ENCODE measurements at places on chromosomes 7 and 10.

GRCh38 chr7:107668296-107668695, 7.7 kb downstream of the SLC26A4 start:
- DNase-seq, result no peak

- no peak for DNase-seq
Observed at GRCh38 chr7:128530855-128531104, 54.2 kb downstream of the METTL2B start.

DNA sequence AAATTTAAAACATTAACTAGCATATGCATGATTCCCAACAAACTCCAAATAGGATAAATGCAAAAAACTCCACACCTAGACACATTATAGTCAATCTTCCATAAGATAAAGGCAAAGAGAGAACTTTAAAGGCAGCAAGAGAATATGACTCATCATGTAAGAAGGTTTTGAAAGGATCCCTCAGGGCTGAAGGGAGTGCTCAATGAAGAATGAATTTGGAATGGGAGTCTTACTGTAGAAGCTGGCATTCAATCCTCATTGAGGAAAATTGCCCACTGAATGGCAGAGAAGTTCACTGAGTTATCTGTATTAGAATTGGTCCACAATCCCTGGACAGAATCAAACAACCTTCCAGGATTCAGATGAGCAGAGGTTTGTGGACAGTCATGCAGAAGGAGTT, 26.1 kb upstream of the ZNF365 start:
- DNase-seq, result no peak

DNA sequence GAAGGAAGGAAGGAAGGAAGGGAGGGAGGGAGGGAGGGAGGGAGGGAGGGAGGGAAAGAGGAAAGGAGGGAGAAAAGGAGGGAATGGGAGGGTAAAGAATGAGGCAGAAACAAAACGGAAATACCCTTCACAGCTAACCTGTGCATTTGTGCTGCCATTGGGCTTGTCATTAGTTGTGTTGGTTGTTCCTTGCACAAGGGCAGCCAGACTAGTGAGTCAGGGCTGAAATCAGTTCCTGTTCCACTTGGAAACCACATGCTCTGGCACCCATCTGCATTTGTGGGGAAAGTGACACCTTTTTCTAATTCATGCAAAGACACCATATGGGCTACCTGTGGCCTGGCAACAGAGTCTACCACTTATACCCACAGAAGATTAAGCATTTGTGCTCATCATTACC, 1004.0 kb upstream of the C7orf33 start:
- no peak for DNase-seq

GRCh38 chr10:30493609-30494530, 59.9 kb downstream of the MAP3K8 start:
- no peak for DNase-seq

GRCh38 chr10:102497545-102497944, 5.0 kb downstream of the ACTR1A start:
- DNase-seq, result no peak

GRCh38 chr7:153433223-153433622, 619.0 kb upstream of the DPP6 start:
- no peak for DNase-seq

DNA sequence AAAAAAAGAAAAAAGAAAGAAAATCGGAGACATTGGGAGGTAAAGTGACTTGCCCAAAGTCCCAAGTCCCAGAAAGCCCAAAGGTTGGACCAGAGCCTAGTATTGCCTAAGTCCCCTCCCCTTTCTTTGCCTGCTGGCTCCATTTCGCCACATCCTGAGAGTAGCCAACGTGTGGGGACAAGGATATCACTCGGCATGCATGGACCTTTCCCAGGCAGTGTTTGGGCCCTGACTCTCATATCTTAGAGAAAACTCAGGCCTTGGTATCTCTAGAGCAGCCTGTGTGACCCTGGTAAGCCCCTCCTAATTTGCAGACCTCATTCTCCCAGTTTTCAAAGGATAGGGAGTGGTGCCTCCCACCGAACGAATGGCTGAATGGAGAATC, 294.2 kb upstream of the ZMIZ1 start:
- no peak for DNase-seq

DNA sequence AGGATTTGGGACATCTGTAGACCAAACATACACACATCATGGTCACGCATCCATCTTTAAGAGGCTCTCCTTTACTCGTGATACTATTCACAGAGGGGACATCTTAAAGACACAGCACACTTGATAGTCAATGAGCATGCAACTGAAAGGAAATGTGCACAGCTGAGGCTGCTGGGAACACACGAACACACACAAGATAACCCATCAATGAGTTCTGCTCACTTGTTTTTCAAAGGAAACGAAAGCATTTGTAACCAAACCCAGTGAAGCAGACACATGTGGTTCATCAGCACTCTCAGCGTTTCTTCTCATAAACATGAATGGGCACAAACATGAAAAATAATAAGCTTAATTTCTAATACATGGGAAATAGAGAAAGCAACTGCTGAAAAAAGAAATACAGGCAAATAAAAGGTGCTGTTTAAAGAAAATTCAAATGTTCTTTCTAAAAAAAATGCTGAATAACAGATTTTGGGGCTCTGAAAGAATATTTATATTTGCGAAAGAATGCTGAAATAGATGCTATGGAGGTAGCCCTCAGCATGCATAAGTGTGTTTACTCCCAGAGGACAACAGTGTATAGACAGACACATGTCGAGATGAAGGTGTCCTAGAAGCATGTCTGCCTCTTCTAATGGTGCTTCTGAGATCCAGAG, 59.7 kb upstream of the LAMB4 start:
- no peak for DNase-seq

GRCh38 chr7:26101361-26102151, 50.4 kb upstream of the NFE2L3 start:
- no peak for DNase-seq

GRCh38 chr10:68271196-68271882, 39.4 kb upstream of the ATOH7 start:
- no peak for DNase-seq

DNA sequence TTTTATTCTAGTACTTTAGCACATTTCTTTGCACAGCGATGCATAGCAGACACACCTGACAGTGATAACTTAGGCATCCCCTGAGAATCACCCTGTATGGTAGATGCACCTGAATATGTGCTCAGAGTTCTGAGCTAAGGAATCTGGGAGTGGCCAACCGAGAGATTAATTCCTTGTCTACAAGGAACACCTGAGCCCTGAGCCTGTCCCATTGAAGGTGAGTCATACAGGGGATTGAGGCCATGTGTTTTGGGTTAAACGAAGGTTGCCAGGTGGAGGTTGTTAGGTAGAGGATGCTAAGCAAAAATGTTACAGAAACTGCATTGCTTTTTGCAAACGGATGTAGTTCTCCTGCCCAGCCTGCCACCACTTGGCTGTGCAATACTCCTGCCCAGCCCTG, 128.9 kb downstream of the AMPH start:
- DNase-seq, result no peak

GRCh38 chr7:68692511-68692910, 905.8 kb upstream of the AUTS2 start:
- no peak for DNase-seq

- DNase-seq, result no peak
Observed at GRCh38 chr7:139049936-139050335, 14.1 kb upstream of the ZC3HAV1L start.

DNA sequence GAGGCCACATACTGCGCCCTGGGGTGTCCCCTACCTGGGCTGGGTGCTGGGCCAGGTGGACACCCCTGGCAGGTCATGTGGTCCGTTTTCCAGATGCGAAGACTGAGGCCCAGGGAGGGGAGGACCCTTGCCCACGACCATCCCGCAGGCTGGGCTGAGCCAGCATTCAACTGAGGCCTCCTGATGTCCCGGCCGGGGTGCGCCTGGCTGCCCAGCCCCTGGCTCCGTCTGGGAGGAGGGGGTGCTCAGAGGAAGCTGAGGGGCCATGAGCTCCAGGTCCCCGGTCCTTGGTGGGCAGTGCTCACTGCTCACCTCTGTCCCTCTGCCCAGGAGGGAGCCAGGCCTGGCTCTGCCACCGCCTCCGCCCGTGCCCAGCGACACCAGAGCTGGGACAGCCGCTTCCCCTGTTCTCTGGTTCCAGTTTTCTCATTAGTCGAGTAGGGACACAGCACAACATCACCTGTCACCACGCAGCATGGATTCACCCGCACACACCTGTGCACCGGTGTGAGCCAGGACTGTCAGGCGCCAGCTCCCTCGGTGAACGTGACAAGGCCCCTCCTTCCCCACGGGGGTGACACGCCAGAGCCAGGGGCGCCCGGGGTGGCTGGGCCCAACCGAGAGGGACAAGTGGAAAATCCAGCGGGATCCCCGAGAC, 139.7 kb downstream of the ELFN1 start:
- DNase-seq, result no peak

Measured in activated T-cell treated with anti-CD3 and anti-CD28 coated beads, Interleukin-2, amount 50 U/mL, for 72 hours (primary cell).